ENCODE measurements at places on chromosomes 3 and 15. TPM values are rescaled to one million over a fixed set of nuclear protein-coding genes. Genes with fewer than 3 reads are reported as not detected.
A peak's percentile ranks its signal among the peaks of the same experiment; 100 is the strongest.

CFAP161 gene
- total RNA-seq: not detected

GRCh38 chr3:4504340-4505261 is 11.5 kb downstream of the ITPR1 start:
- ATAC-seq: peak; percentile 87

GRCh38 chr3:90018779-90019178 is 911.4 kb downstream of the EPHA3 start:
- no peak for ATAC-seq

- ATAC-seq: no peak
Observed at GRCh38 chr15:37044915-37045648, 55.3 kb downstream of the MEIS2 start.

GRCh38 chr3:71156062-71156665 is 427.4 kb downstream of the FOXP1 start:
- no peak for ATAC-seq

ILDR1 gene
- 1.4 TPM for total RNA-seq

GRCh38 chr3:183448369-183449128 is 20.1 kb upstream of the MCF2L2 start:
- ATAC-seq: no peak

DNA sequence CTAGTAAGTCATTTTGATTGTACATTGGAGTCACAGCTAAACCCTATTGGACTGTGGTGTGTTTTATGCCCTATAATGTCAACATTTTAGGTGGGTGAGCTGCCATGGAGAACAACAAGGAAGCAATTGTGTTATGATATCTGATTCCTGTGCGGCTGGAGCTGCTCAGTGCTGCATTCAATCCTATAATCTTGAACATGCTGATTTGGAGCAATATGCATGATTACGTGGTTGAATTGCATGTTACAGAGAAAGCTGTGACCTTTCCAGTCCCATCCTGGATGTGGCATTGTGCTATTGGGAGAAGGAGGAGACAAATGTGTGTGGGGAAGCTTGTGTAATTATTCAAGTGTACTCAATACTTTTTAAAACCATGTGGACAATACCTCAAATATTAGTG is 20.1 kb upstream of the C3orf49 start:
- ATAC-seq: no peak

GRCh38 chr3:32883817-32884216 is 66.0 kb downstream of the TRIM71 start:
- no peak for ATAC-seq

DNA sequence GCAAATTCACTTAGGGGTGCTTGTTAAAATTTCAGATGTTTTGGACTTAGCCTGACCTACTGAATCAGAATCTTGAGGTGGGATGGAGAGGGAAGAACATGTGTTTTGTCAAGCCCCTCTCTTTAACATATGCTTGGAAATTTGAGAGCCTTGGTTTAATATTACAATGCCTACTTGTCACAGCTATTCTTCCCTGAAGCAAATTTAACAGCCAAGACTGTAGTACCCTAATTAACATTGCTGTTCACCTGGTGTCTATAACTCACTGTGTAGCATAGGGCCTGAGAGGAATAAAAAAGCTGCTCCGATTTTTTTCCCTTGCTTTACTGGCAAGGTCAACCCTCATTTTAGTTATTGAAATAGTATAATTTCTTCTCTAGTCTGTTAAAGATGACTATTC is 880.1 kb downstream of the CADM2 start:
- ATAC-seq: no peak

RASGRP1 gene
- 118 TPM for total RNA-seq

MYH15 gene
- 0.42 TPM for total RNA-seq

- ATAC-seq: no peak
Observed at GRCh38 chr3:100425316-100425715, 24.0 kb downstream of the LNP1 start.

CAV3 gene
- not detected for total RNA-seq

GNAT1 gene
- not detected for total RNA-seq

- ATAC-seq: no peak
Observed at GRCh38 chr15:77846360-77846759, 213.6 kb upstream of the LINGO1 start.

KCNAB1 gene
- total RNA-seq: not detected

DNA sequence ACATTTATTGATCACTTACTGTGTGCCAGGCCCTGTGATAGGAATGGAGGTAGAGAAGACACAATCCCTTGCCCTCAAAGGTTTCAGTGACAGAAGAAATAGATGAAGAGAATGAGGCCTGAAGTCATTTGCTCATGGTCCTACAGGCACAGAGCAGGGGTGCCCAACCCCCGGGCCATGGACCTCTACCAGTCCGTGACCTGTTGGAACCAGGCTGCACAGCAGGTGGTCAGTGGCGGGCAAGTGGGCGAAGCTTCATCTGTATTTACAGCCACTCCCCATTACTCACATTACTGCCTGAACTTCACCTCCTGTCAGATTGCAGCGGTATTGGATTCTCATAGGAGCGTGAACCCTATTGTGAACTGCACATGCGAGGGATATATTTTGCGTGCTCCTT is 480.3 kb downstream of the LPP start:
- no peak for ATAC-seq

SERINC4 gene
- total RNA-seq: 0.24 TPM

HDDC3 gene
- total RNA-seq: 15.9 TPM

PPP2R3A gene
- 0.15 TPM for total RNA-seq

DNA sequence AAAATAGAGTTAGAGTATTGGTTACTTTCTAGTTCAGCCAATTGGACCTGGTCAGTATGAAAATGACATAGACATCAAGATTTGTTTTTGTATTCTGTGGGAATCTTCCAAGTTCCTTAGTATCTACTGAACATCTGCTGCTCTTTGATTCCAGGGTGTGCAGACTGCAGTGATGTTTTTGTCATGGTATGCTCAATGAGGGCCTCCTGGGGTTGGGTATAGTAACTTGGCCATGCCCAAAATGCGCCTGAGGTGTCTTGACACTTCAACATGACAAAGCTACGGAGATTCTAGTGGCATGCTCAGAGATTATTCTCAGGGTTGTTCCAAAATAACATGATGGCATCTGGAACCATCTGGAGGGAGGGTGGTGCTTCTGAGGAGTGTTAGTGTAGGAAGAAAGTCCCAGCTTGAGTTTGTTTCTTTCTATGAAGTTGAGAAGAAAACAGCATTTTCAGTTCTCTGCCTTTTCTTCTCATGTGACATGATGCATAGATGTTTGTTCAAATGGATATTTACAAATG is 313.5 kb upstream of the TBL1XR1 start:
- no peak for ATAC-seq

DNA sequence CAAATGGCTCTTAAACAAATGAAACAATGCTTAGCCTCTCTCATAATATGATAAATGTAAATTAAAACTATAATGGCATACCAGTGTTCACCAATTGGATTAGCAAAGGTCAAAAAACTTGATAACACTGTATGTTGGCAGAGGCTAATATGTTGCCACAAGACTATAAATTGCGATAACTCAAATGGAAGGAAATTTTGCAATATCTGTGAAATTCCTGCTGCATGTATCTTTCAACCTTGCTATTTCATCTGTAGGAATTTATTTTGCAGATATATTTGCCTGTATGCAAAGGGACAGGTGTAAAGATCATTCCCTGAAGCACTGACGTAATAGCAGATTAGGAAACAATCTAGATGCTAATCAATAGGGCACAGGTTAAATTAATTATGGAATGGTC is 191.4 kb upstream of the EIF1B start:
- no peak for ATAC-seq

GRCh38 chr3:186220365-186220764 is 111.5 kb upstream of the ETV5 start:
- peak; percentile 55 for ATAC-seq

DNA sequence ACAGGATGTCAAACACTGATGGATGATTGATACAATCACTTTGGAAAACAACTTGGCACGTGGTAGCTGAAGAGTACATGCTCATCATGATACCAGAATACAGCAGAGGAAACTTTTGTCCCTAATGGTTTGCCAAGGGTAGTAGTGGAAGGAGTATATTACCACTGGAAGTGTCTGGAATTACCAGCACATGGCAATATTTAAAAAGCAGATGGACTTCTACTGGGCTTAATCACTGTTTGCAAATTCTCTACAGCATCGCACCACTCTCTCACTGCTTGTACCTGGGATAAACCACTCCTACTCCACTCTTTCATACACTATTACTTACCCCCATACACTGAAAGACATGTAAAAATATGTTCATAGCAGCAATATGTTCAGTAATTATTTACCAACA is 19.6 kb upstream of the GP5 start:
- no peak for ATAC-seq

GRCh38 chr15:34942363-34942762 is 27.2 kb downstream of the AQR start:
- no peak for ATAC-seq

DNA sequence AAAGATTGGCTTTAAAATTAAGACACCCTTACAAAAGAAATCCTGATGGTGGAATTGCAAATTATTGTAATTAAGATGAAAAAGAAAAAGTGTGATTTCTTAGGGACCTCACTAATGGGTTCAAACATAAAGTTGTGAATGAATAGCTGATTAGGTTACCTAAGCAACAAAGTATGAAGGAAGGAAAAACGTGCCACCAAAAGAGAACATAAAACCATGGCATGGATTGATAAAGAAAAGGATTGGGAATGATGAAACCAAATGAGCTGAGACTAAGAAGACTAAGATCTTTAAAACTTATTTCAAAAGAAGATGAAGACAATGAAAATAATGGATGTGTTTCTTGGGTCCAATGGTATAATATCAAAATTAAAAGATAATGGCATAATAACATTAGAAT is 32.2 kb upstream of the GUCA1C start:
- no peak for ATAC-seq

ITIH1 gene
- total RNA-seq: not detected

DNA sequence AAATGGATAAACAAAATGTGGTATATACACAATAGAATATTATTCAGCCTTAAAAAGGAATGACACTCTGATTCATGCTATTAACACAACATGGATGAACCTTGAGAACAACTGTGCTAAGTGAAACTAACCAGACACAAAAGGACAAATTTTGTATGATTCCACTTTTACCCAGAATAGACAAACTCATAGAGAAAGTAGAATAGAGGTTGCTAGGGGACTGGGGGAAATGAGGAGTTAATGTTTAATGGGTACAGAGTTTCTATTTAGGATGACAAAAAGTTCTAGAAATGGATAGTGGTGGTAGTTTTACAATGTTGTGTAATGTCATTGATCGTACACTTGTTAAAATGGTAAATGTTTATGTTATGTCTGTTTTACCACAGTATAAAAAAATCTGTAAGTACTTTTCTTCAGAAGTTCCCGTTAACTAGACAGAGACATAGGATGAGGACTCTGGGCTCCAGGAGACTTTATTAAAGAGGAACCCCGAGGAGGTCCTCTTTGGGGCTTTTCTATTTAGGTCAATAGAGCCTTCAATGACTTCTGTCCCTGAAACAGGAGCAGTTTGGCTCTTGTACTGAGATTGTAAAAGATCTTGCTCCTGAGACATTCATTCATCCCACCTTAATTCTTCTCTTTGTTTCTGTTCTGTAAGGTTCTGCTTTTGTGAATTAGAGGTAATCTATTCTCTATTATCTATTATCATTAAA is 24.5 kb downstream of the ABHD6 start:
- no peak for ATAC-seq

DNA sequence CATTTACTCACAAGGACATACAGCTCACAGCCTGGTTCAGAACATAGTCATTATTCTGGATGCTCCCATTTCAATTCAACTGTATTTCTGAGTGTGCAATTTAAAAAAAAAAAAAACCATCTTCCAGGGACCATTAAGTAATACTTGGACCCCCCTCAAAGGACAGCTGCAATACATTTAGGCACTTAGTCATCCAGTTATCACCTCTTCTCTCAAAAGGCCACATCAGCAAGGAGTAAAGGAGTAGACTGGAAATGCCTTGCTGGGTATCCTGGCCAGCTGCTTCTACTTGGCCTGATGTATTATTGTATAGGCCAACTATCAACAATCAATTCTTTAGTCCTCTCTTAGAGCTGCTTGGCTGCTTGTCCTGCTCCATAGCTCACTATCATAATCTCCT is 211.4 kb upstream of the SETMAR start:
- no peak for ATAC-seq

Data from activated T-helper 17 cell treated with anti-CD3 and anti-CD28 coated beads, Interleukin-2, amount 50 U/mL, for 72 hours (primary cell).